ENCODE measurements at places on chromosomes 4 and X. TPM values are rescaled to one million over a fixed set of nuclear protein-coding genes. Genes with fewer than 3 reads are reported as not detected.

The MAGEB18 gene
- total RNA-seq, result not detected

The GPR143 gene
- total RNA-seq, result 9.3 TPM

The STAG2 gene
- total RNA-seq, result 55.9 TPM

The CSAG3 gene
- not detected for total RNA-seq

The PCDH11X gene
- total RNA-seq, result not detected

The SYN1 gene
- not detected for total RNA-seq

The GAGE1 gene
- total RNA-seq, result not detected

The DHX15 gene
- total RNA-seq, result 152 TPM

The TSPAN7 gene
- total RNA-seq, result 5.2 TPM

The NXF3 gene
- not detected for total RNA-seq

The REPS2 gene
- 2.6 TPM for total RNA-seq

The SATL1 gene
- total RNA-seq, result not detected

The SLC10A7 gene
- 20.2 TPM for total RNA-seq

The EVC2 gene
- 8.8 TPM for total RNA-seq

The PPM1K gene
- total RNA-seq, result 8.6 TPM

The GPRASP1 gene
- 2.1 TPM for total RNA-seq

The WDR44 gene
- 17.6 TPM for total RNA-seq

The SSX3 gene
- total RNA-seq, result not detected

All from endothelial cell of umbilical vein (primary cell).